ENCODE measurements at places on chromosomes 2 and 18.

- no peak for DNase-seq
Observed at GRCh38 chr18:23824669-23825068, 135.4 kb downstream of the LAMA3 start.

DNA sequence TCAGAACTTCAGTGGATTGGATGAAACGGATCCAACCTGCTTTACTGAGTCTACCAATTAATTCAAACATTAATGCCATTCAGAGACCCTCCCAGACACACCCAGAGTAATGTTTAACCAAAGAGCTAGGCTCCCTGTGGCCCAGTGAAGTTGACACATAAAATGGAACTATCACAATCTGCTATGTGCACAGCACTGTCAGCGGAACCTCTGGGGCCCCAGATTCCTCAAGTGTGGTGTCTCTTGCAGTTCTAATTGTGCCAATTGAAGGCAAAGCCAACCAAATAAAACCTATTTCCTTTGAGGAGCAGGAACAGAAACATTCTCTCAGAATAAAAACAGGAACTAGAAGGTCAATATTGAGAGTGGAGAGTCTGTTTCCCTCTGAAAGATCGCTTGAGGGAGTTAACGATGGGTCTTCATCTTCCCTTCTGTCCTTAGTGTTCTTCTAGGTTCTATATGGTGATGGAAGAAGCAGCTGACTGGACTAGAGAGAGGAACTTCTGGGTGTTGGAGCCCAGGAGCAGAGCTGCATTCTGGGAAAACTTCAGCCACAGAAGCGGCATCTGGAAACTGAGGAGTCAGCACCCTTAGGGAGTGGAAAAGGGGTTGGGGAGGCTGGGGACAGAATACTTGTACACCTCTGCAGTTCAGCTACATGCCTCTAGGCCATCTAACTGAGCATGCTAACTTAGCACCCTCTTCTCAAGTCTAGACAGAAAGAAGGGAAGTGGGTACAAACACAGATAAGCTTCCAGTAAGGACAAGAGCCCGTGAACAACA, 174.4 kb upstream of the FBXO11 start:
- DNase-seq = no peak

DNA sequence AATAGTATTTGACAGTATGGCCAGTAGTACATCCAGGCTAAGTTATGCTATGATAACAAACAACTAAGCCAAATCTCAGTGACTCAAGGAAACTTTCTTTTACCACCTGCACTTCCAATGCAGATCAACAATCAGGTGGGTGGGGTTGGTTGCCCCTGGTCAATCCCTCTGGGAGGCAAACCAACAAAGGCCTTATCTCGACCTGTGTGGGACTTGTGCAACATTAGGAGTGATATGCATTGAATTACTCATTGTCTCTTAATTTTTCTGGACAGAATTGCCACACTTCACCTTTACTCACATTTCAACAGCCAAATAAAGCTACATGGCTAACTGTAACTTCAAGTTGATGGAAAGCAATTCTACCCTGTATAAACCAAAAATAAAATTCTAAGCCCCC, 1049.3 kb upstream of the CDH2 start:
- no peak for DNase-seq

- no peak for DNase-seq
Observed at GRCh38 chr18:8617907-8618306, 8.7 kb downstream of the RAB12 start.

DNA sequence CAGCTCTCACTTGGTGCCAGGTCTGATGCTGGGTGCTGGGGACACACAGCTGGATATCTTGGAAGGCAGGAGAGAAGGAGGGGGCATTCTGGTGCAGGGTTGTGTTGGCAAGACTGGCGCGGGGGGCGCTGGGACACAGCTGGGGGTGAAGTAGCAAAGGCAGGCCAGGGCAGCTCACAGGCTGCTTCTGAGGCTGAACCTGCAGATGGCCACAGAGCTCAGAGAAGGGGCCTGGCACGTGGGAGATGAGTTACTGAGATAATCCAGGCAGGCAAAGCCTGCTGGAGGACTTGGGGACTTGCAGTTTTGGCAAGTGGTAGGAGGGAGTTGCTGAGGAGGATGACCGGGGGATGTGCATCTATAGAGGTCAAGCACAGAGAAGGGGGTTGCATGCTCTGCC, 16.2 kb upstream of the DGKD start:
- DNase-seq = no peak

- no peak for DNase-seq
Observed at GRCh38 chr2:11683966-11684365, 14.0 kb upstream of the NTSR2 start.

GRCh38 chr18:28541934-28542333, 365.0 kb upstream of the CDH2 start:
- DNase-seq = no peak

- DNase-seq = no peak
Observed at GRCh38 chr18:51025512-51025911, 4.5 kb upstream of the SMAD4 start.

GRCh38 chr18:35671966-35672603, 90.5 kb downstream of the GALNT1 start:
- no peak for DNase-seq

DNA sequence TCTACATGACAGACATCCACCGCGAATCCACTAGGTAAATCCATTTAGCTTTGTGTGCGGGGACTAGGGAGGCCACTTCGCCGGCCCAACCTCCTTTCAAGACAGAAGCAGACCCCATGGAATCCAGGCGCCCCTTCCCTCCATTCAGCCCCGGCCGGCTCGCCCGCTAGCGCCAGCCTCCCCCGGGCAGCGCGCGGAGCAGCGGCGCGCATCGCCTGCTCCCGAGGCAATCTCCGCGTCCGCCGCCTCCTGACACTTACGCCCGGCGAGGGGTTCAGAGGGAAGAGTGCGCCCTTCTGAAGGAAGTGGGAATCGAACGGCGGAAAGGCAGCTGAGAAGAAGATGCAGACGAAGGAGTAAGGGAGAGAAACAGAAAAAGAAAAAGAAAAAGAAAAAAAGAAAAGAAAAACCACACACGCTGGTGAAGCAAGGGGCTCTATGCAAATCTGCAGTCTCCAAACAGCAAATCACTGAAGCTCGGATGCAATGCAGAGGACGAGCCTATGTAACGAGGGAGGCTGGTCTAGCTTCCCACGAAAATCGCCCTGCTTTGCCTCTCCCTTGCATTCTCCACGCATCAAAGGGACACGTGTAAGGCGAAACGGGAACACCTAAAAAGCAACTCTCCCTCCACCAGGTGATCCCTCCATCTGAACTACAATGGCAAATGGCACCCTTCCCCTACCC, 684.4 kb downstream of the NRXN1 start:
- no peak for DNase-seq

GRCh38 chr2:60066096-60066839, 487.2 kb downstream of the BCL11A start:
- no peak for DNase-seq

GRCh38 chr18:10053861-10054260, 140.0 kb downstream of the VAPA start:
- no peak for DNase-seq

GRCh38 chr2:153387203-153387602, 91.4 kb downstream of the RPRM start:
- DNase-seq = no peak

GRCh38 chr2:144508172-144508851, 11.6 kb downstream of the ZEB2 start:
- DNase-seq = no peak

DNA sequence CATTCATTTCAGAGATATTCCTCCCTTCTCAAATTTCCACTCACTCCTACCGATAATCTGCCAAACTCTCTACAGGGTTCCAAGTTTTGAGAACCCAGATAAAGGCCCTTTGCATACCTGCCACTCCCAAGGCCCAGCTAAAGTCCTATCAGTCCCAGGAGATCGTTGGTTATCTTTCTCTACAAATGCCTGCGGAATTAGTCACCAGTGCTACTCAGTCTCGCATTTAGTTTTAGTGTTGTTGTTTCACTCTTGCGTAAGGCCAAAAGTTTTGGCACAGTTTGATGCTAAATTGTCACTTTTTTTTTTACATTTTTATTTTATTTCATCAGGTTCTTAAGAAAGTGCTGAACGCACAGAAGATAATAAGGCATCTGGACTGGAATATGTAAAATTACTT, 29.2 kb upstream of the SETBP1 start:
- no peak for DNase-seq

DNA sequence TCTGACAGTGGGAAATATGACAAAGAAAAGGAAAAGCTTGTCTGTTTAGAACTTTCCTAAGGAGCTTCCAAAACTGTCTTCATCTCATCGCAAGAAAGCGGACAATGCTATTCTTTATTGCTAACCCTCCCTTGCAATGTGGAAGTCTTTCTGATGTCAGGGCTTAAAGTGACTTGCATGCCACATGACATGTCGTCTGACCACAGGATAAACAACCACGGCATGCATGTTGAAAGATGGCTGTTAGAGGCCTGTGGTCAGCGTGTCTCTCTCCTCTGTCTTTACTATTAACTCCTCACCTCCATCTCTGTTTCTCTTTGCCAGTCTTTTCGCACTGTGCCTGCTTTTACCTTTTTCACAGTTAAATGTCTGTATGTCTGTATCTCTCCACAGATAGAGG, 389.8 kb downstream of the LNPK start:
- DNase-seq = no peak

GRCh38 chr2:187544371-187545080, 9.7 kb downstream of the TFPI start:
- no peak for DNase-seq

- no peak for DNase-seq
Observed at GRCh38 chr2:190121971-190122370, 59.4 kb upstream of the MSTN start.

DNA sequence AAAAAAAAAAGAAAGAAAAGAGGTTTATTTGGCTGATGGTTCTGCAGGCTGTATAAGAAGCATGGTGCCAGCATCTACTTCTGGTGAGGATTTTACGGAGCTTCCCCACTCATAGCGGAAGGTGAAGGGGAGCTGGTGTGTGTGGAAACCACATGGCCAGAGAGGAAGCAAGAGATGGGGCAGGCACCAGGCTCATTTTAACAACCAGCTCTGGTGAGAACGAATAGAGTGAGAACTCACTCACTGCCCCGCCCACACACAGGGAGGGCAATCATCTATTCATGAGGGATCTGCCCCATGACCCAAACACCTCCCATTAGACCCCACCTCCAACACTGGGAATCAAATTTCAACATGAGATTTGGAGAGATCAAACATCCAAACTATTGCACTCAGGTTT, 68.5 kb downstream of the MOGAT1 start:
- DNase-seq = no peak

DNA sequence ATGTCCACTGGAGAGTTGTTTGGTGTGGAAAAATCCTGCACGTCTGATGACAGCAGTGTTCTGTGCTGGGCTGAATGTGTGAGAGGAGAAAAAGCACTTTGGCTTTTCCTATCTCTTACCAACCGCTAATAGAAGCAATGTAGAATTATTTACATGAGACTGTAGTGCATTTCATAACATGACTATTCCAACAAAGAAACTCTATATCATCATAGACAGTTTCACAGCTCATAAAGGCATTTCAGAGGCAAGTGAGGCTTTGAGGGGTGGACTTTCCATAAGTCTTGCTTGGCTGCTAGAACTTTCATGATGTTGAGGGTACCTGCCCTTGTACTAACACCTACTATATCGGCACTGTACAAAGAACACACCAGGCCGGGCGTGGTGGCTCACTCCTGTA, 345.1 kb upstream of the RAB12 start:
- no peak for DNase-seq

GRCh38 chr2:126655051-126655450, 907 bp upstream of the GYPC start:
- DNase-seq = no peak

DNA sequence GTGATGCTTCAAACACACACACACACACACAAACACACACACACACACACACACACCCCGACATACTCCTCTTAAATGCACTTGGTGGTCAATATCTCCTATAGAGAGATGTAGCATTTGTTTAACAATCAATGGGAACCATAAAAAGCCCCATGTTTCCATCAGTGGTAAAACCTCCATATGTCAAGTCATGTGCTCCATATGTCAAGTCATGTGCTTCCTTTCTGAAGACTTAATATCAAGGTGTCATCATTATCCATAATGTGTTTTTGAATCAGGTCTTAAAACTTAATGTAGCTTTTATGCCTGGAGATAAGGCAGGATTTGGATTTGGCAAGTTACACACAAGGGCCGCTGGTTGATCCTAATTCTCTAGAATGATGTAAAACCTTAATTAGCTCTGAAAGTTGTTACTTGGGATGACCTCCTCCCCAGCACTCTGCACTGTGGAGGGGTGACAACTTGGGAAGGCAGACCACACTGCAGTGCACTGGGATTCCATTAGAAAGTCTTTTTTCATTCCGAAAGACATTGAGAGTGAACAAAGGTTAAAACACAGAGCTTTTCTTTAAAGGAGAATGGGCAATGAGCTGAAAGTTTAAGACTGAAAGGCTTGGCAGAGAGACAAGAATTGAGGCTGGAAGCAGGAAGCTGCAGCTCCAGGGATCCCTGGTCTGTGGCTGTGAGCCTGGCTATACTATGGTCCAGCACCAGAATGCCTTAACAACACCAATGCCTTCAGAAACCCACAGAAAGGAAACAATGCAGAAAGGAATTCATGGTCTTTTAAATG, 26.4 kb downstream of the ALK start:
- DNase-seq = no peak

DNA sequence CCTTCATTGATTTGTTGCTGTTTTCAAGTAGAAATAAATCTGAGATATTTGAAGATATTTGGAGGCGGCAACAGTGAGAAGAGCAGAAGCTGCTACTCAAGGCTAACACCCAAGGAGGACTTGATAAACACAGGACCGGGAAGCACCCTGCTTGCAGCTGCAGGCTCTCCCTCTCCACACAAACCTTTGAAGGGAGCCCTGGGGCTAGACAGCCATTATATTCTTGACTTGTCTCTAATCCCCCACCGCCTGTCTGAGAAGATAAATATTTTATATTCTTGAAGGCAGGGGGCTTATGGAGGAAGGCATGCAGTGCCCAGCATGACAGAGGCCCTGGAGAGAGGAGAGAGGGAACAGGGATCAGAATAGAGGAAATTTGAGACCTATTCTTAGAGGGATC, 50.9 kb upstream of the SMAD2 start:
- DNase-seq = no peak

DNA sequence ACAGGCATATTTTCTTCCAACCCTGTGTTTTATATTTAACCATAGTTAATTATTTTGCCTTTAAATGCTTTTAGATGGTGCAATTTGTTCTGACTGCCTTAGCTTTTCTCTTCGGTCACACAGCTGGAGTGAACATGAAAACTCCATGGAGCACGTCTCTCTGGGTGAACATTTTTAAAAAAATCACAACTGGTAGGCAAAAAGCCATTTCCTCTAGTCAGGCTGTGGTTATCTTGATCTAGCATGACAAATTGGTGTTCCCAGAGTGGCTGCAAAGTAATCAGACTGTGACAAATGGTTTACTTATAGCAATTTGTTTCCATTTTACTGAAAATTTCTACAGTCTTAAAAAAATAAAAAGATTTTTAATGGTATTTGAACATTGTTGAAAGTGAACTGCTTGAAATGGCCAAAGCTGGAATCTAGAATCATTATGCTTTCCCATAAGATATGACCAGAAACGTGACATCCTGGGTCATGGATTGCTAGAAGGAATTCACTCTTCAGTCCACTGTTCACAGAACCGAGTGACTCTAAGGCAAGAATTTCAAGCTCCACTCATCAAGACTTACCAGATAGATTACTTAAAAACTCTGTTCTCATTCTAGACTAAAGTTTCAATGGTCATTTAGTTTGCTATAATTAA, 703.6 kb downstream of the CPS1 start:
- no peak for DNase-seq
